ENCODE measurements at places on chromosomes 16 and 17.

DNA sequence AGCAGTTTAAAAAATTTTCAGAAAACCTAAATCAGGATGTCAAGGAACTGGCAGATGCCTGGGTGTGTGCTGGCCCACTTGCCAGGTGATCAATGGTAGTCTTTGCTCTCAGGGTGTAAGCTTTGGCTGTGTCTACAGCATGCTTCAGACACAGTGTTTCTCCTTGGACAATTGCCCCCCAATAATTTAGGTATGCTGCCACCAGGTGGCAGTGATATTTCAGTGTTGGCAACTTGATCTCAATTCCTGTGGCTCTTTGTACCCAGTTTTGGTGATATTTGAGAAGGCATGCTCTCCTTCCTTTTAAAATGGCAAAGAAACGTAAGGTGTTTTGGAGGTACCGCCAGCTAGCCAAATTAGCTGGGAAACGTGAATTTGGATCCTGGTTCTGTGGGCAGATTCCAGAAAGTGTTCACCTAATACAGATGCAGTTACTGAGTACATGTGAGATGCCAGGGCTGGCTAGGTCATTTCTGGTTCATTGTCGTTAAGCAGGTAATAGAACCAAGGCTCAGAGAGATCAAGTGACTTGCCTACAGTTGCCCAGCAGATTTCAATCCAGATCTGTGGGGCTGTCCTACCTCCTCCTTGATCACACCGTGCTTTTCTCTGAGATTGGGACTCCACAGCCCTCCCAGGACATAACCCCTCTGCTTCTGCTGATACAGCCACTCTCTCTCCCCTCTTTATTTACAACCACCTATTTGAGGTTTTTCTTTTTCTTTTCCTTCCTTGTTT, 155.6 kb upstream of the PLCG2 start:
- DNase-seq, result peak; percentile 25

DNA sequence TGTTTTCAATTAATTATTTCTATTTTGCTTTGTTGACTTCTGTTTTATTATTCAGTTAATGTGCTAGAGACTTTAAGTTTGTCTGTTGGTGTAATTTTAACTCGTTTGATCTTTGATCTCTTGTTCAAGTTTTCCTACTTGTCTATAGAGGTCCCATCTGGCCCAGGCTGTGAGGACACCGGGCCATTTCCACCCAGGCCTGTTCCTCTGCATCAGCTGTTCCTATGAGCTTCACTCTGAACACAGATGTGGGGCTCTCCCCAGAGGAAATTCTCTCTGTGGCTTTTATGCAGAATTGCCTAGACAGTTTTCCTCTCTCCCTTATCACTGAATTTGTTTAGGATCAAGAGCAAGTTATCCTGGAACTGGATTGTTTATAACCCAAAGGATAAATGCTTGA, 44.7 kb downstream of the MYO18A start:
- no peak for DNase-seq

GRCh38 chr16:58043571-58044155, 18.1 kb downstream of the MMP15 start:
- DNase-seq, result no peak

- DNase-seq, result no peak
Measured at GRCh38 chr17:77316191-77316641, 175.4 kb downstream of the SEC14L1 start.

DNA sequence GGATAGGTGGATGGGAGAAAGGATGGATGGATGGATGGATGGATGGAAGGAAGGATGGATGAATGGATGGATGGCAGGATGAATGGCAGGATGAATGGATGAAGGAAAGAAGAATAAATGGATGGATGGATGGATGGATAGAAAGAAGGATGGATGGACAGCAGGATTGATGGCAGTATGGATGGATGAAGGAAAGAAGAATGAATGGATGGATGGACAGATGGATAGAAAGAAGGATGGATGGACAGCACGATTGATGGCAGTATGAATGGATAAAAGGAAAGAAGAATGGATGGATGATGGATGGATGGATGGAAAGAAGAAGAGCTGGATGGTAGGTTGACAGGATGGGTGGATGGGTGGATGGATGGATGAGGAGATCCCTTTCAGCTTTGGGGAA, 9.2 kb upstream of the MYH10 start:
- DNase-seq, result no peak

DNA sequence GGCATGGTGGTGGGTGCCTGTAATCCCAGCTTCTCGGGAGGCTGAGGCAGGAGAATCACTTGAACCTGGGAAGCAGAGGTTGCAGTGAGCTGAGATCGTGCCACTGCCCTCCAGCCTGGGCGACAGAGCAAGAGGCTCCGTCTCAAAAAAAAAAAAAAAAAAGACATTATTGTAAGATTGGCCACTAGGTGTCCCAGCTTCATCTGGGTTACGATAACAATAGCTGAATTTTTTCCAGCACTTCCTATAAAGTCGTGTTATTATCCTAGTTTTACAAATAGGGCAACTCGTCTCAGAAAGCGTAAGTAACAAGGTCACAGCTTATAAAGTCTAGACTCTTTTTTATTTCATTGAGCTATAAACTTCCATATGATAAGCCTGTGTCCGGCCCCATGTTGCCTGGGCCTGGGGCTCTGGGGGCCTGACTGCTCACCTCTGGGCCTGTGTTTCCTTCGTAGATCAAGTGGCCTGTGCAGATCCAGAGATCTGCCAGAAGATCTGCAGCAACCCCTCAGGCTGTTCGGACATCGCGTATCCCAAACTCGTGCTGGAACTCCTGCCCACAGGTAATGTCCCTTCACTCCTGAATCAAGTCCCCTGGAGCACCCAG, 60.5 kb downstream of the SLC5A11 start:
- no peak for DNase-seq

GRCh38 chr16:30375864-30376263, 1.3 kb downstream of the MYL11 start:
- DNase-seq, result no peak

DNA sequence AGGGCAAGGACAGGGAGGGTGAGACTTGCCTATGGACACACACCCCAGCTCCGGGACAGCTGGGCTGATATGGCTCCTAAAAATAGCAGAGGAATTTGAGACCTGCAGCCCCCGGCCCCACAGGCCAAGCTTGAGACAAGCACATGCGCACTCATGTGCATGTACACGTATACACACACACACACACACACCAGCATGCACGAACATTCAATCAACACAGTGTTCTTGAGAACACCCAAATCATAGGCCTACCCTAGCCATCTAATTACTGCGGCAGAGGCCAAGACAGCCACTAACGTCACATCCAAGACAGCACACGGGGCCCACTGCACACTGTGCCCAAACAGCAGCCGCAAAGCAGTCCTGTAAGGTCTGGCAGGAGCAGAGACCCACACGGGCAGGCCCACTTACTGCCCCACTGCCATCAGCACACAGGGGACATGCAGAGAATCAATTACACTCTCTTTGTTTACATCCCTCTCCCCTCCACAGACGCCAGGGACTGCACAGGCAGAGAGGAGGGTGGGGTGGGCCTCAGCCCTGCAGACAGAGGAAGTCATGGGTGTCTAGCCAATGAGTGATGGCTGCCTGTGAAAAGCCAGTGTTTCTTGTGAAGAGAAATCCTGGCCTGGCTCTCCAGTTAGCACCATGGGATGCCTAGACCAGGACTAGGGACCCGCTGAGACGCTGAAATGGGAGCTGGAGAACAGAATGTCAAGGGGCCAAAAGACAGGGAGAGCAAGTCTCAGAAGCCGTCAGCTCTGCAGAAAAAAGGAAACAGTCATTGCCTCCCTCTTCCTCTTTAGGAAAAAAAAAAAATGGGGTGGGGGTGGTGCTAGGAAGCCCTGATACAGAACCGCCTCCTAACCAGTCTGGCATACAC, 39.3 kb downstream of the MYO18A start:
- no peak for DNase-seq

DNA sequence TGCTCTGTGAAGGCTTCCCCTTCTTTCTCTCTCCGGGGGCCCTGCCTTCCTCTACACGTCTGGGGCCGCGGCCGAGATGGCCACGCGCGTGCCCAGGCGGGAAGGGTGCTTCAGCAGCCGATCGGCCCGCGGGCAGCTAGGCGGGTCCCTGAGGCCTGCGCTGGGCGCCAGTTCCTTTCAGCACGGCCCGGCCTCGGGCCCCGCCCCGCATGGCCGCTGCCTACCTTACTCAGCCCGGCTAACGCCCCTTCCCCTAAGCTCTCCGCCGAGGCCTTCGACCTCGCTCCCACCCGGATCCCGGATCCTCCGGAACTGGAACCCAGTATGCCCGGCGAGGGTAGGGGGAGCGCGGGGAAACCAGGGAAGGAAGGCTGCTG, 335 bp downstream of the TMEM11 start:
- no peak for DNase-seq

Measured in NCI-H1436 treated with DMSO at 0.1 percent for 48 hours (cell line).